Neural progenitor cell (in vitro differentiated cells): ENCODE measurements at places on chromosomes 4 and X.

DNA sequence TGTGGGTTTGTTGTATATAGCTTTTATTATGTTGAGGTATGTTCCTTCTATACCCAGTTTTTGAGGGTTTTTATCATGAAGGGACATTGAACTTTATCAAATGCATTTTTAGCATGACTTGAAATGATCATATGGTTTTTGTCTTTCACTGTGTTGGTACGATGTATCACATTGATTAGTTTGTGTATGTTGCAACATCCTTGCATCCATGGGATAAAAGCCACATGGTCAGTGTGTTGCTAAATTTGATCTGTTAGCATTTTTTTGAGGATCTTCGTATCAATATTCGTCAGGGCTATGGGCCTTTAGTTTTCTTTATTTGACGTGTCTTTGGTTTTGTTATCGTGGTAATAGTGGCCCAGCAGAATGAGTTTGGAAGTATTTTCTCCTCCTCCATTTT, 11.3 kb upstream of the BLTP1 start:
- no peak for DNase-seq

DNA sequence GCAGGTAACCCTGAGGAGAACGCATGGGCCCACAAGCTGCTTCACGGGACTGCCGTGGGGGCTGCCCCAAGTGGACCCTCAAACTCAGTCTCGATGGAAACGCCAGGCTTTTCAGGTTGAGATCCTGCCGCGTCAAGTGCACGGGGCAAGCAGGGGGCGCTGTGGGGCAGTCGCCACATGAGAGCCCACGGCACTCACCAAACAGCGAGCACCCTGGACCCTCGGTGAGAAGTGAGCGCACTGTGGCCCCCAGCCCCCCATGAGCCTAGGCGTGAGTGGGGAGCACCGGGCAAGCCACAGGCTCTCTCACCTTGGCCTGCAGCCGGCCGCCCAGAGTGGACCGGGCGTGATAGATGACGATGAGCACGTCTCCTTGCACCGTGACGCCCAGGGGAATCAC, 50.9 kb upstream of the CPLX1 start:
- DNase-seq, result peak; percentile 45

DNA sequence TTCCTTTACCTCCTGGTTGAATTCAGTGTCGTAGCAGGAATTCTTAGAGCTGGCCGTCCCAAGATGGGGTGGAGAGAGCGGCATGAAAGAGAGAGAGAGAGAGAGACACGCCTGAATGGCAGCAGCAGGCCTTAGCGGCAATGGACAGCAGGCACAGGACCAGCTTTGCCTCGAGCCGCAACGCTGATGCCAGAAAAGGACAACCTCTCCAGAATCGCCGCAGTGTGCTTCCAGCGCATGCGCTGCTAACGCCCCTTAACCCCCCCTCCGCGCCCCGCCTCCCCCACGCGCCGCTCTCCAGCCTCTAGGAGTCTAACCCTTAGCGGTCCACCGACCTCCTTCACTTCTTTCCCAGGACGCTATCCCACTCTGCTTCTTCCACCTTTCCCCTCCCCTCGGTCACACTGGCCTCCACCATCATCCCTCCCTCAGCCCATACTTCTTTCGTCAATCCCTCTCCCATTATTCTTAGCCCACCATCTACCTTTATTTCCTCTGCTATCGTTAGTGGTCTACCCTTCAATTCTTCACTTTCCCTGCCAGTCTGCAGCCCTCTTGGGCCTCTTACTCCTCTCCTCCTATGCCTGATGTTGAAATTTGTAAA, 10.5 kb upstream of the ZCCHC13 start:
- peak; percentile 86 for DNase-seq

- DNase-seq, result no peak
These were observed 88.7 kb upstream of the PGRMC2 start for GRCh38 chr4:128376303-128376702.

- peak; percentile 8 for DNase-seq
These were observed 39.5 kb downstream of the TMEM165 start for GRCh38 chr4:55435141-55435841.

DNA sequence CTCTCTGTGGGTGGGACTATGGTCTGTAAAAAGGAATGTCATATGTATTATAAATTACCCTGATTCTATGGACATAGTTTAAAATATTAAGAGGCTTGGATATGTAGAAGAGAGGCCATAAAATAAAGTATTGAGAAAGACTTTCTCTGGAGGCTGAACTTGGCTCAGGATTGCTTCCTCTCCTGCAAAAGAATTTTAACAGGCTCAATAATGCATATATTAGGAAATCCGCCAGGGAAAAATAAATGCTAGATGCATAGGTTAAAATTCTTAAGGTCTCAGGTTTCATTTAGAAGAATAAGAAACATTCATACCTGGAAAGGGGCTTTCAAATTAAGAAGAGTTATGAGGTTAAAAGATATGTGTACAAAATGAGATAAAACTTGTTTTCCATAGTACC, 424.3 kb downstream of the ARAP2 start:
- DNase-seq, result no peak

GRCh38 chr4:126051689-126052424, 737.1 kb downstream of the FAT4 start:
- no peak for DNase-seq

DNA sequence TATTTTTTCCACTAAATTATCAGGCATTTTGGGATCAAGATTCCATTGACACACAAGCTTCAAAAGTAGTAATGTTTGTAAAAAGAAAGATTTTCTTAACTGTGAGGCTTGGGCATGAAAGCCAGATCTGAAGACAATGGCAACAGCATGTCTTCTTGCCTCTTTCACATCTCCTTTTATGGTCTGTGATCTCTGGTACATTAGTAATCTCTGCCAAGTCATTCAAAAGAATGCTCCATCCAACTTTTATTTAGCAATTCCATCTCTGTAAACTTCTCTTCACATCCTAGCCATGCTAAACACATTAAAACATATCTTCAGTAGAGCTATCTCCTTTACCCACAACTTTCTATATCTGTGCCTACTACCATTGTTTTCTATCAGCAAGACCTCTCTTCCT, 465.4 kb downstream of the FAT4 start:
- no peak for DNase-seq

DNA sequence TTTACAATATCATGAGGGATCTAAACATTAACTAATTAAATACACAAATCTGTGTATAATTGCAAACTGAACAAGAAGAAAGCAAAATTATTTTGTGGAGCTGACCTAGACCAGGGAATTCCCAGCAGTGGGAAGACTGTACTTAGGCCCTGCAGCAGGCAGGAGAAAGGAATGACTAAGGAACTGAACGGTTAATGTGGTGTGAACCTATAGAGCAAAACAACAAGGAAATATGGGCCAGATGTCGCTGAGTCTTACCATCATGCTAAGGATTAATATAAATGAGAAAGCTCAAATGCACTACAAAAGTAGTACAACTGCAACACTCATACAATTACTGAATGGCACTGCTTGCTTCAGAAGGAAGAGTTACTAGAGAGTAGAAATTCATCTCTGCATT, 120.3 kb upstream of the ATXN3L start:
- DNase-seq, result no peak

- no peak for DNase-seq
These were observed 45.3 kb downstream of the TBCK start for GRCh38 chr4:106270736-106271135.

GRCh38 chr4:41257257-41257901, 651 bp downstream of the UCHL1 start:
- DNase-seq, result peak; percentile 79

DNA sequence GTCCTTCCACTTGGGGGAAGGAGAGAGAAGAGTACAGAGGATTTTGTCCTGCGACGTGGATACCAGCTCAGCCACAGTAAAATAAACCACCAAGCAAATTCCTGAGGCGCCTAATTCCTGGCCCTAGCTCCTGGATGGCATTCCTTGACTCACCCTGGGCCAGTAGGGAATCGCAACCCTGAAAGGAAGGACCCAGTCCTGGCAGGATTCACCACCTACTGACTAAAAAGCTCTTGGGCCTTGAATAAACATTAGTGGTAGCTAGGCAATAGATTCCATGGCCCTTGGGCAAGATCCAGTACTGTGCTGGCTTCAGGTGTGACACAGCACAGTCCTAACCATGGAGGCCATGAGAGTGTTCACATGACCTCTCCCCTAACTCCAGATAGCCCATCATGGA, 45.6 kb downstream of the GABRA3 start:
- no peak for DNase-seq

DNA sequence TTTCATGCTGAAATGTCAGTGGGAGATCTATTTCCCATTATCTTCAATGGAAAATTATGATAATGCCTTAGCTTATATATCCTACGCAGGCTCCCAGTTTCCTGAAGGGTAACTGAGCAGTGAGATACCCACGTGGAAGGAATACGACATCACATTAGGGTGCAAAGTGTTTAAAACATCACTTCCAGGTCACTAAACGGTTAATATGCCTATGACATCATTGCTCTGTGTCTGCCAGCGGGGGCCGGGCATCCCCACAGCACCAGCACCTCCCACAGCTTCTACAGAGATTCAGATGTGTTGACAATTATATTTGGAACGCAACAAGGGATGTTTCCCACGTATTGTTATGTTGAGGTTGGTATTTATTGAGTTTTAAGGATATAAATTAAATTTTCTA, 27.1 kb downstream of the TMEM271 start:
- no peak for DNase-seq

GRCh38 chrX:151983186-151983585, 8.7 kb upstream of the GABRE start:
- no peak for DNase-seq

DNA sequence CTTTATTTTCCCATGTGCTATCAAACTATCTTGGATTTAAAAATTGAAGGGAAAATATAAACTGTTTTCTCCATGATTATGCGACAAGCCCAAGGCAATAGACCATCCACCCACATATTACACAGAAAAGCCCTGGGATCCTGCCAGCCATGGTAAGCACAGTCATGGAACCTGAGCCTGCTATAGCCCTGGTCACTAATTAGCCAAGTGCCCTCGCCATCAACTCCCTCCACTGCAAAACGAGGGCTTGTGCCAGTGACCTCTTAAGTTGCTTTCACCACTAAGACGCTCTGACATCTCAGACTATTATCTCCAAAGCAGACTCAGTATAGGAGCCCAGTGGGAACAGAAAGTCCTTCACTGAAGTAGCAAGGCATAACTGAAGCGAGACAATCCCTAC, 69.2 kb downstream of the NLGN4X start:
- no peak for DNase-seq

- DNase-seq, result no peak
These were observed 1689.5 kb upstream of the PCDH10 start for GRCh38 chr4:131459430-131460101.

GRCh38 chrX:44260609-44261008, 82.9 kb downstream of the EFHC2 start:
- no peak for DNase-seq

- DNase-seq, result no peak
These were observed 88.0 kb downstream of the IRF2 start for GRCh38 chr4:184386271-184386781.

GRCh38 chr4:6427439-6428090, 44.8 kb downstream of the PPP2R2C start:
- DNase-seq, result peak; percentile 59

DNA sequence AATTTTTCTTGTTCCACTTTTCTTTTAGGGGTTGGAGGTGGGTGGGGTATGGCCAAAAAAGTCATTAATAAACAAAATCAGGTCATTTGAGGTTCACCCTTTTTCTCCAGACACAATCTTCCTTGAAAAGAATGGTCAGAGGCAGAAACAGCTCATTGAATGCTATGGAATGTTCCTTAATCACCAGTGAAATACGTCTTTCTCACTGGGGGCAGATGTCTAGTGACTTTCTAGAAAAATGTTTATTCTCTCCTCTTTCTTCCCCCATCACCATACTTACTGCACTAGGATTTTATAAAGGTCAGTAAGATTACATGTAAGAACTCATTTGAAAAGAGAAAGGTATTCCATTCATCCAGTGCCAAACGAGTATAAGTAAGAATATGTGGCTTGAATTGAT, 44.5 kb downstream of the MGST2 start:
- DNase-seq, result no peak
